ENCODE measurements at places on chromosomes 1 and 21.

DNA sequence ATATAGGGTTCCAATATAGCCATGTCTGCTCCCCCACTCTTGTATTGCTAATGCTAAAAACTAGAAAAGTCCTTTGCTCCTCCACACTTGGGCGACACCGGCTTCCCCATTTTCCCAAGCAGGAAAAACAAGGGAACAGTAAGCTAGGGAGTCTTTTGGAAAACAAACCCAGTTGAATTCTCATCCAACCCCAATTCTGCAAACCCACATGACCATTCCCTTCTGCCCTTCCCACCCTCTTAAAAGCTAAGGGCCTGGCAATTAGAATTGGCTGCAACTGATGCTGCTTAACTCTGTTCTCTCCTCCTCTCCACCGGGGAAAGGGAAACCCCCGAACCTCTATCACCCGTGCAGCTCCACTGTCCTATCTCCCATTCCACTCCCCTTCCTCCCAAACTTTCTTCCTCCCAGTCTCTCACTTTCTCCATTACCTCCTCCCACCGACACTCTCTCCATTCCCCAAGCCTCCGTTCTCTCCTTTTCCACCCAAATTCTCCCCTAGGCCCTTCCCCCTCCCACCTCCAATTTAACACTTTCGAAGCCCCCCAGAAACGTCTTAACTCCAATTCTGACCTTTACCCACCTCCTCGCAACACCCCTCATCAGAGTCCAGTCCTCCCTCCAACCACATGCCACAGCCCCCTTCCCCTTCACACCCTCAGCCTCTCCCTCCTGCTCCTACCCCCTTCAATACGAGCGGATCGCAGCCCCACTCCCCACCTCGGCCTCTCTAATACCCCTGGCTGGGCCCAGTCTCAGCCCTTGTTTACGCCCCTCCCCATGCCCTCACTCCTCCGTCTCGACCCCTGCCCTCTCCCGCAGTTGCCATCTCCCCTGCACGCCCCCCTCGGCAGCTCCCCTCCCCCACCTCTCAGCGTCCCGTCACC is 701 bp downstream of the DEDD start:
- no peak for DNase-seq

DNA sequence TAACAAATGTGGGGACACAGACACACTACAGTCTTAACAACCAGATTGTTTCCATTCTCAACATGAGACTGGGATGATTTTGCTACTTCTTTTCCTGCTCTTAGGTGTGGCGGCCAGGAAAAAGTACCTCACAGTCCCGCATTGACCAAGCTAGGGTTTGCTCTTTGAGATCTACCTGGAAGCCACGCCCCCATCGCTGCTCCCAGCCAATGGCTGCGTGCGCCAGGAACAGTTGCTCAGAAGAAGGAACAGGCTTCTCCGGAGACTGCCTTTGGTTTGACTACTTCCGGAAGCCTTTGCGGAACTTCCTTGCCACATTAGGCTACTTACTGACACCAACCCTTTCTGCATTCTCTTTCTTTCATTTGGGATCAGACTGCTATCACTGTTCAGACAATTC is 44.2 kb upstream of the PLD5 start:
- DNase-seq, result no peak

GRCh38 chr21:45228171-45228641 is 59.5 kb downstream of the POFUT2 start:
- no peak for DNase-seq

DNA sequence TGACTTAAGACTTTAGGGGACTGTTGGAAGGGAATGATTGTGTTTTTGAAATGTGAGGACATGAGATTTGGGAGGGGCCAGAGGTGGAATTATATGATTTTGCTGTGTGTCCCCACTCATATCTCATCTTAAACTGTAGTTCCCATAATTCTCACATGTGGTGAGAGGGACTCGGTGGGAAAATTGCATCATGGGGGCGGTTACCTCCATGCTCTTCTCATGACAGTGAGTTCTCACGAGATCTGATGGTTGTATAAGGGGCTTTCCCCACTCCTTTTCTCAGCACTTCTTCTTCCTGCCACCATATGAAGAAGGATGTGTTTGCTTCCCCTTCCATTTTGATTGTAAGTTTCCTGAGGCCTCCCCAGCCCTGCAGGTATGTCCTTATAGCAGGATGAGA is 35.0 kb upstream of the SCAF4 start:
- no peak for DNase-seq

- DNase-seq, result no peak
Measured at GRCh38 chr1:232586679-232587078, 43.3 kb downstream of the SIPA1L2 start.

DNA sequence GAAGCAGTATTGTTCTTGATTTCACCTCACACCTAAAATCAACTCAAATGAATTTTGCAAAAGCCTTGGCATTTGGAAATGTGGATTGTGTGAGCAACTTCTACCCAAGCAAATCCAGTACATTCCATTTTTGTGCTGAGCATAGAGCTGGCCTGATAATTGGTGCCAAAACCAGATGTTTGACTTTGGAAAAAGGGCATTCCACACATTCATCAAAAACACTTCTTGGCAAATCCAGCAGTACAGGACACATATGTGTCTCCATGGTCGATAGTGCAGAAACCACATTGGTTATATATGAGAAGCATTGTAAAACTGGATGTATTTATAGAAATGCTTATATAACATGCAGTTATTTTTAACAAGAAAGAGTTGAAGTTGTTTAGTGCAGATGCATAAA is 210.4 kb downstream of the KCNK2 start:
- no peak for DNase-seq

DNA sequence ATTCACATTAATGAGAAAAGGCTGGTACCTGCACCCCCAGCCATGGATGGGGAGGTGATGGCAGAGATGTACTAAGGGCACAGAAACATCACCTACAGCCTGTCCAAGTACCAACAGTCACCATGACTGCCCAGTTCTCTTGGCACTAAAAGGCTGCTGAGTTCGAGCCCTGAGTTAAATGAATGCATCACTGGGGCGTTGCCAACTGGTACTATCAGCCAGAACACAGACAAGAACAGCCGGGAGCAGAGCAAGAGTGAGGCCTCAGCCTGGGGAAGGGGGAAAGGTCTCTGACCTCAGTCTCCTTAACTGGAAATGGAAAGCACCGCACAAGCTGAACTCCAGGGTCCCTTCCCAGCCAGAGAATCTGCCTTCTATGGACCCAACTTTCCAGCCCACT is 60.5 kb downstream of the GLIS1 start:
- no peak for DNase-seq
